ENCODE measurements at places on chromosomes 6 and 20. TPM values are rescaled to one million over a fixed set of nuclear protein-coding genes. Genes with fewer than 3 reads are reported as not detected.

- DNase-seq, result peak; percentile 83
Observed at GRCh38 chr20:9068841-9069663, at the start of gene PLCB4. TSS of gene PLCB4 (plus strand) at chr20:9069087. CDS start at chr20:9307815, 238,728 bp downstream.

DNA sequence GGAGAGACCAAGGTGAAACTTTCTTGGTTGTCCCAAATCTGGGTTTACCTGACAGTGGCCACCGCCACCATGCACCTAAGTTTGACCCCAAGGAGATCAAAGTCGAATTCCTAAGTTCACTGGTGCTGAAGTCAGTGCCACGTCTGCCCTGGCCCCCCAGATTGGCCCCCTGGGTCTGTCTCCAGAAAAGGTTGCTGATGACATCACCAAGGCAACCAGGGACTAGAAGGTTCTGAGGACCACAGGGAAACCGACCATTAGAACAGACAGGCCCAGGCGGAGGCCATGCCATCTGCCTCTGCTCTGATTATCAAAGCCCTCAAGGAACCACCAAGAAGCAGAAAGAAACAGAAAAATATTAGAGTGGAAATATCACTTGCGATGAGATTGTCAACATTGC lies 91.2 kb downstream of the DLL1 start:
- DNase-seq, result no peak

The RAET1G gene
- 0.41 TPM for total RNA-seq

GRCh38 chr20:64084685-64085152 lies 521 bp upstream of the LKAAEAR1 start:
- no peak for DNase-seq

The AGER gene
- total RNA-seq, result 5.3 TPM

DNA sequence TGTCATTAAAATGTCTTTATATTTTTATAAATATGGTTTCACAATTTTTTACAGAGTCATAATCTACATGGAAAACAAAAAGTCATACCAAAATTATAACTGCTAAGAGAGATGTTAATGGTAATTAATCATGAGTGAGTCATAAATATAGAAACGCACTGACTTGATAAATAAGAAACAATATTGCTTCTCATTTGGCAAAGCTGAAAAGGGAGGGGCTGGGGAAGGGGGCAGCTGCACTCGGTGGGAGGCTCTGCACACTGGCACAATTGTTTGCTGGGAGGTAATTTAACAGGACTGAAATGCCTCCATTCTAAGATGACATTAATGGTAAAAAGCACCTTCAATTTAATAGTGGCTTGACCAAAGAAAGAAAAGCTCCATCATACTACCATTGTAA lies 133.3 kb upstream of the AGPAT4 start:
- DNase-seq, result no peak

GRCh38 chr6:131831392-131831791 lies 23.6 kb downstream of the ENPP1 start:
- no peak for DNase-seq

The YTHDF1 gene
- total RNA-seq, result 32.0 TPM

DNA sequence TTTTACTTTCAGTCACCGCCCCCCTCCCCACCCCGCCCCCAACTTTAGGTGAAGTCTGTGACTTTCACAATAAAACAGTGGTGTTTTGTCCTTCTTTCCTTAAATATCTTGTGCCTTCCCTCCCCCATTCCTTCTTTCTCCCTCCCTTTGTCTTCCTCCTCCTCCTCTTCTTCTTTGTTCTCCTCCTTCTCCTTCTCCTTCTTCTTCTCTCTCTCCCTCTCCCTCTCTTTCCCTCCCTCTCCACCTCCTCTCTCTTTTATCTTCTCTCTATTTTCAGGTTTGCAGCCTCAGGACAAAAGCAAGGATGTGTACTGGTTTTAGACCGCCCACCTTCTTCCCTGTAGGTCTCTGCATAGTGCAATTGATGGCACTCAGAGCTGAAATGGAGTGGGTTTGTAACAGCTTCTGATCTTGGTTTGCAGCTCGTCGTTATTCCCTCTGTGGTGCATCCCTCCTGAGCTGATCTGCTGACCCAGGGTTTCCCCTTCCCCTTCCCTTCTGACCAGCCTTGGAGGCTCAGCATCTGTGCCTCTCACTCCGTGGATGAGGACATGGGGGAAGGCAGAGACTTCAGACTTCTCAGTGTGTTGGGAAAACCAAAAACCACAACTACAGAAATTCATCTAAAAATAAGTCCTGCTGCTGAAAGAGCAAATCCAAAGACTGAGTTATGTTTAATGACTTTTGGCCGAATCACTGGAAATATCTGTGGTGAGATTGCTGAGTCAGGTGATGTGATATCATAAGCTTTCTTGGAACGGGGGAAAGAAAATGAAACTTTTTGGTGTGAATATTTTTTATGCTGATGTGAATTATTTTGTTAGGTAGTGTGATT lies 6.9 kb downstream of the VGLL2 start:
- no peak for DNase-seq

The BMP7 gene
- total RNA-seq, result 2.0 TPM

The TRMT11 gene
- total RNA-seq, result 22.7 TPM

The NDUFAF5 gene
- total RNA-seq, result 41.5 TPM

DNA sequence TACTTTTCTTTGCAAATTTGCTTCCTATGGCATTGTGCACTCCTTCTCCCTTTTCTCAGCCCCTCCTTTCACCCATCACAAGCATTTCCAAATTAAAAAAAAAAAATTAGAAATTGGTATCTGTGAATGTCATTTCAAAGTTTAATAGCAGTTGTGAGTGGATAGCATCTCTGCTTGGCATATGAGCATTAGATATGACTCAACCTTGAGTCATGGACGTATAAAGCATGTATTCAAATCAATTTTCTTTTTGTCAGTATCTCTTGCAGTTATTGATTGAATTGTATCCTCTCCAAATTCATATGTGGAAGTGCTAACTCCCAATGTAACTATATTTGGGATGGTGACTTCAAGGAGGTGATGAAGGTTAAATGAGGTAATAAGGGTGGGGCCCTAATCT lies 60.1 kb upstream of the MAP3K7 start:
- DNase-seq, result no peak

DNA sequence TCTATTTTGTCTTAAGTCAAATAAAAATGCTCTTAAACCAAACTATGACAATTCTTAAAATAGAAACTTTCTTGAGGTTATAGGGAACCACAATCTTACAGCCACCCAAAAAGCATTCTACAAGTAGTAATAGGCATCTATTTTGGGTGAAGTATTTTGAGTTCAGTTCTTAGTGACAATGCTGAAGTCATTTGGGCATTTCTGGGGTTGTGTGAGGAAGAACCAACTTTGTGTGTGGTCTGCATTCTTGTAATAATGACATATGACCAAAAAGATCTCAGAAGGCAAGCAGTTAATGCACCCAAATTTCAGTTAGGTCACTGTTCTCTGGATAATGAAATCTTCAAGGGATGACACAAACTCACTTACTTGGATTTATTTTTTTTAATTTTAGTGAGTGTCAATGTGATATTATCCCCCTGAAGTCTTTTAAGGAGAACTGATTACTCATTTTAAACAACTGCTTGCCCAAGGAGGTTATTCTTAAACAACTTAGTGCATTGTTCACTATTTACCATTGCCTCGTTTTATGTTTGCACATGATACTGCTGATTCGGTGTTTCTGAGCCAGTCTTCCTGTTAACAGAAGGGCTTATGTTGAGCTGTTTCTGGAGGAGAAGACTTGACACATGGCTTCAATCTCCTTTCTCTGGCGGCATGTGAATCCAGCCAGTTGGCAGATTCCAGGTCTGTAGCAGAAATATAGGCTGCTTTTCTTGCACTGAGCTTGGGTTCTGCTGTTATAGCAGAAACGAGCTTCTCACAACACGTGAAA lies 618.9 kb downstream of the BCKDHB start:
- DNase-seq, result no peak

DNA sequence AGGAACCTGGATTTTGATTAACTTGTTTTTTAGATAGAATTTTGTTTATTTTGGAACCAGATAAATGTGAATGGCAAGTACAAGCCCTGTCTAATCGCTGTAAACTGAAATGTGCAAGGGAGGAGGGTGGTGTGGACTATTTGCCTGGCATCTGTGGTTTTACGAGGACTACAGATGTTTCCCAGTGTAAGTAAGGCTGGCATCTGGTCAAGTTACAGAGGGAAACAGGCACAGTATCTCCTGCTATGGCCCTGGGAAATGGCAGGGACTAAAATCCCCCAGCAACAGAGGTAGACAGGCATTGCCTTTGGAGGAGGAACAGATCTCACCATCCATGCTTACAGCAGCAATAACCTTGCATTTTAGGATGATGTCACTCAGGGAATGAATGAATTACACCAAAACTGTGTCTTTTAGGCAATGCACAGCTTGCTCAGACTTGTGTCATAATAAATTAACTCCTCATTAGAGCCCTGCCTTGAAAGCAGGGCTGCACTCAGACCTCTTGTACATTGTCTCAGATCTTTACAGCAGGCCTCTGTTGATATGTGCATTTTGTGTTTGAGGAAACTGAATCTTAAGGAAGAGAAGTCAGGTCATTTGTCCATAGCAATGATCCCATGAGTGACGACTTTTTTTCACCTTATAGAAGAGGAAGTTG lies 96.2 kb downstream of the TCP11 start:
- no peak for DNase-seq

The SLX4IP gene
- 7.7 TPM for total RNA-seq

DNA sequence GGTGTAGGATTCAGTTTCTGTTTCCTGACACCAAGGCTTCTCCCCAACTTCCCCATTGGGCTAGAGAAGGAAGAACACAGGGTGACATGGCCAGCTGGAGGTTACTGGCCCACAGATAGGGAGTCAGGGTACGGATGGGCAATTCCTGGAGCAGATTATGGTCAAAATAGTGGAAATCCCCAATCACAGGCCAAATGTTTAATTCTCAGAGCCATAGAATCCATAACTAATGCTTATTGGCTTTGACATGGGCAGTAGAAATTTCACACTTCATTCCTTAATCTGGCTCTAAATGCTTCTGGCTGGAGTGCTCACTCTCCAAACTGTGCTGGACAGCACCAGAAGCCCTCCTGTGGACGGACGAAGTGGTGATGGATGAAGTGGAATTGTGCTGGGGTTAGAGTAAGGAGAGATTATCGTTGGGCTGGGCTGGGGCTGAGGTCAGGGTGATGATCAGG lies 887 bp downstream of the SIGLEC1 start:
- DNase-seq, result no peak

DNA sequence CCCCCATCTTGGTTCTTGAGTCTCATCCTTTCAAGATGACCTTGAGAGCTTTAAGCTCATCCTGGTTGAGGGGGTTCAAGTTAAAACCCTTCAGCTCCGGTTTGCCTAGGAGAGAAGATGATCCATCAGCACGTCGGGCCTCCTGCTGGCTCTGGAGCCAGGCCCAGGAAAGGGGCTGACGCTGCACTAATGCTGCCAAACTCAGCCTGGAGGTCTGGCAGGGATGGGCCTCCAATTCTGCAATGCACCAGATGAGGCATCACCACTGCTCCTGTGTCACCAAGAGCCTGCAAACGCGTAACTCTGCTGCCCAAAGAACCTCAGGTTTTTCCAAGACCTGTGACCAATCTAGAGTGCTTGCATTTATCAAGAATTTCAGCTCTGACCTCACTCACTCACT lies 6.1 kb downstream of the PDRG1 start:
- DNase-seq, result no peak

- DNase-seq, result no peak
Observed at GRCh38 chr6:166955865-166956443, 396 bp downstream of the RNASET2 start.

GRCh38 chr6:69690986-69691385 lies 105.8 kb downstream of the LMBRD1 start:
- DNase-seq, result no peak

DNA sequence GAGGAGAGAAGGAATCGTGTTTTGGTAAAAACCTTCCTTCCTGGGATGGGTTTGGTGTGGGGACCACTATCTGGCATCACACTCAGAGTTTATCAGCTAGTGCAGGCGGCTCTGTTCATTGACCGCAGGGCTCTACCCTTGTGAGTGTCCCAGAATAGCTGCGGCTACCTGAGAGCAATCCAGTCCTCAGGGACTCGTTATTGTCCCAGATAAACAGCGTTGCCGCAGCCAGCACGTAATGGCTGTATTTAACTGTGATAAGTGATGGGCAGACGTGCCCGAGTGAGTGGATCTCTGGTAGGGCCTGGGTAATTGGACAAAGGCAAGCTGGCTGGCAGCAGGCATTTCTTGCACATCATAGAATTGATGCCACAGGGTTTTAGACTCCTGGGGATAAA lies 163.3 kb downstream of the SOBP start:
- DNase-seq, result no peak

The ERMARD gene
- 25.2 TPM for total RNA-seq

The GABRR1 gene
- total RNA-seq, result not detected

GRCh38 chr6:17703256-17703694 lies 3.5 kb downstream of the NUP153 start:
- no peak for DNase-seq

GRCh38 chr6:126944512-126944911 lies 174.0 kb upstream of the RSPO3 start:
- no peak for DNase-seq

DNA sequence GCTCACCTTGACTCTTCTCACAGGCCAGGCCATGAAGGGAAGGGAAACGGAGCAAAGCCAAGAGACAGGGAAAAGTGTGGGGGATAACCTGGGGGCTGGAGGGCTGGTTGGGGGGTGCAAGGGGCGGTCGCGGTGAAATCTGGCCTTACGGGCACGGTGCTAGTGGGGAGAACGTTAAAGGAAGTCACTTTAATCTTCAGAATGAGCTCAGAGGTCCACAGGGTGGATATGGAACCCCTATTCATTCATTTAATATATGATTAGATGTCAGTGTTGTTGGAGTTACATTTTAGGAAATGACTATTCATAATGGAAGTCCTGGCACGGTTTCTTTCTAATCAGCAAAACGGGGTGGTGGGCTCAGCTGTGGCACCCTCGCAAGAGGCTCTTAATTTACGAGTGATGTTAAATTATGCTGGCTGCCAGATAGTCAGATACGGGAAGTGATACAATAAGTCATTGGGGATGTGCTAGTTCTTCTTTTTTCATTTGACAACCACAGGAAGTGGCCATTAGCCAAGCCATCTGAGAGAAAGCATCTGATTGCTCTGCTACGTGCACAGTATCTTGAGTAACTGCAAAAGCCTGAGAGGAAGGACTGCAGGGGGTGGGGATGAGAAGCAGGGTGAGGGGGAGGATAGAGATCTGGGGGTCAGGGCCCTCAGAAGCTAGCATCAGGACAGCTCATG lies 253.0 kb downstream of the QKI start:
- DNase-seq, result no peak

The APCDD1L gene
- total RNA-seq, result 0.23 TPM

- DNase-seq, result no peak
Observed at GRCh38 chr20:41048461-41049301, 20.1 kb downstream of the TOP1 start.

The C6orf15 gene
- total RNA-seq, result not detected

GRCh38 chr6:163291622-163292021 lies 122.9 kb upstream of the QKI start:
- DNase-seq, result no peak

DNA sequence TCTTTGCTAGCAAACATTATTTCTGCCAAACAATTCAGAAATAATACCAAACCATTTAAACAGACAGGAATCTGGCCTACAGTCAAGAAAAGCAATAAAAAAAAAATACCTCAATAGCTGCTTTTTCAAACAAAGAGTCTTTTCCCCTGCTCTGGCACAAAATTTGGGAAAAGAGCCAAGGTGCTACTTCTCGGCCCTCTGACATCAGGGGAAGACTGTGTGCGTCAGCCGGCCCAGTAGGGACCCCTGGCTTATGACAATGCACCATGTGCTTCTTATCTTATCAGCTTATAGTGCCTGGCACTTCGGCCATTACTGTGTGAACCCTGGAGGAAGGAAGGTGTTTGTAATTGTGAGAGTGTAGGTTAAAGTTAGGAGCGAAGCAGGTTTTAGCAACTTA lies 89.4 kb downstream of the PDE10A start:
- DNase-seq, result no peak

The NKAPL gene
- 2.8 TPM for total RNA-seq
